ENCODE measurements at places on chromosomes 4 and X.
A peak's percentile ranks its signal among the peaks of the same experiment; 100 is the strongest.

- no peak for DNase-seq
Observed at GRCh38 chrX:17081511-17081910, 135.1 kb downstream of the REPS2 start.

GRCh38 chrX:138057883-138058282, 492.0 kb downstream of the ZIC3 start:
- DNase-seq = no peak

DNA sequence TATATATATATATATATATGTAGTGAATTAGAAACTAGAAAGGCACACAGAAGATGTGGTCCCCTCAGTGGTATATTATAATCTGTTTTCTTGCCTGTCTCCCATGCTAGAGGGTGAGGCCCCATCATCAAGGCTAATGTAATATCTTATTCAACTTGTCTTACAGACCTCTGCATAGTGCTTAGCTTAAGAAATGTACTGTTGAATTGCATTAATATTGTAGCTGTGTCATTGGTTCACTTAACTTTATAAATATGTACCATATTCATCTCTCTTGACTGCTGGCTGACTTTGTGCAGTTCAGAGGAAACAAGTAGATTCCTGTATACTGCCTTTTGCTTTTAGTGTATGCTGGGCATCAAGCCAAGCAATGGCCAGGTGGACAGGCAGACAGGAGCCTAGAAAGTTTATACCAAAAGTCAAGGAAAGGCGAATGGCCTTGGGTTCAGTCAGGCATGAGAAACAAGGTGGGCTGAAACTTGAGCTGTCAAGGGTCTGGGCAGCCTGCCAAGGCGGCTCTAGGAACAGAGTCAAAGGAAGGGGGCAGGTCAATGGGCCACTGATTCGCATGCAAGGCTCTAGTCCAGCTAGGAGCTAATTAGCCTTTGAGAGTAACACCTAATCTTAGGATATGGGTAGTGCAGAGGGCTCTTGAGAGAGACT, 78.8 kb upstream of the LEF1 start:
- peak; percentile 69 for DNase-seq

DNA sequence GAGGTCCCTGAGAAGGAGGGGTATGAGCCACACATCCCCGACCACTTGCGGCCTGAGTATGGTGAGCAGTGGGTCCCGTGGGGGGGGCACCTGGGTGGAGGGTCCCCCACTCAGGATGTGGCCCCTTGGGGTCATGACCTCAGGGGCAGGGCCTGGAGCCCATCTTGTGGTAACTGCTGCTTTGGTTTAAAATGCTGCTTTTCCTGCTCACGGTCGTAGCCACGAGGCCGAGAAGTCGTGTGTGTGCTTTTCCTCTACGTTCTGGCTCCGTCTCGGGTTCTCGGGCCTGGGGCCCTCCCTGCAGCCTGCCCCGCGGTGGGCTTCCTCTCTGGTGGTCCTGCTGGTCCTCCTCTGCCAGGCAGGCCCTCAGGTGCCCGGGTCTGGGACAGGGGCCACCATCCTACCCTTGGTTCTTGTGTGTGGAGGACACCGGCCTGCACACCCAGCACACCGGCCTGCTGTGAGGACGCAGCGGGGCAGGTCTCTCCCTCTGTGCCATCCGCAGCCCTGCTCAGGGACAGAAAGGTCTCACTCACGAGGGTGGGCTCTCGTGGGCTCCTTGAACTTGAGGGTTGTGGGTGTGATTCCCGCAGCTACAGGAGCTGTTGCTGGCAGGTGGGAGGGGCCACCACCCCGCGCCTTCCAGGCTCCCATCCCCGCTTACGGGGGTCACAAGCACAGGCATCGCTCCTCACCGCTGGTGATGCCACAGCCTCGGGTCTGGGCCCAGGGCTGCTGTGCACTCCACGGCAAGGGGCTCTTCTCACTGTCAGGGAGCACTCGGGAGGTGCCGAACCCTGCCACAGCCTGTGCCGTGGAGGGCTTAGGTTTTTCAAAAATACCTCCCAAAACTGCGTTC, 19.6 kb downstream of the UVSSA start:
- no peak for DNase-seq

DNA sequence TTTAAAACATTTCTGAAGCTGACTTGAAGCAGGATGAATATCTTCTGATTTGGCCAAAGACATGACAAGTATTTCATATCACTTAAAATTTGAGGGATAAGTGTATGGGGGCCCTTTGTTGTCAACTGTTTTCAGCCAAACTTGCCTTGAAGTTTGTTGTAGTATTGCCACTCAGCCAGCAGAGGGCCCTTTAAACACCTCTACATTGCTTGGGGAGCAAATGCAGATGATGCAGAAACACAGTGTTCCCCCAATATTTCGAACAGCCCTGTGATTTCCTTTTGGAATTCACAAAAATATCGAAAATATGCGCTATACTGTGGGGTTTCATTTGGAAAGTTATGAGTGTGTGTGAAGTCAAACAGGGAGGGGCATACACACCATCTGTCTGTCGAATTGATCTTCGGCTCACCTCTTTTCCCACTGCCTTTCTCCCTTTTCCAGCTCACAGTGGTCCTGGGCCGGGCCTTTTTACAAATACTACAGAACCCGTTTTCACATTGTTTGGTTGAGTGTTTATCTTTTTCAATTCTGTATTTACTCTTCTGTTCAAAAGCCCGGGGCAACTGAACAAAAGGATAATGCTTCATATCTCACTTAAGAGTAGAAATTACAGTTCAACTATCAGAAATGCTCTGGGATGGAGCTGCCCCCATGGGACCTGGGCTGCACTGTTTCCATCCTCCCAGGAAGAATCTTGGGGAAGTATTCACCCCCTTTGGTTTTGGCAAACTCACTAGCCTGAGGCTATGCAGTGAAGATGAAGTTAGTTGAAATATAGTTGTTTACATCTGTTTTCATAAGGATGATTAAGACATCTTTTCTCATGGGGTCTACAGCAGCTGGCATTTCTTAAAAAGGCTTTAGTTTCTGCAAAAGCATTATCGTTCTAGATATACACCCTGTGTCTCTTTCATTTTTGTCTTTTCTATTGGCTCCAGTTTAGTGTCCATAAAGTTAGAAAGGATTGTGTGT, 137.6 kb downstream of the EGF start:
- peak; percentile 60 for DNase-seq

DNA sequence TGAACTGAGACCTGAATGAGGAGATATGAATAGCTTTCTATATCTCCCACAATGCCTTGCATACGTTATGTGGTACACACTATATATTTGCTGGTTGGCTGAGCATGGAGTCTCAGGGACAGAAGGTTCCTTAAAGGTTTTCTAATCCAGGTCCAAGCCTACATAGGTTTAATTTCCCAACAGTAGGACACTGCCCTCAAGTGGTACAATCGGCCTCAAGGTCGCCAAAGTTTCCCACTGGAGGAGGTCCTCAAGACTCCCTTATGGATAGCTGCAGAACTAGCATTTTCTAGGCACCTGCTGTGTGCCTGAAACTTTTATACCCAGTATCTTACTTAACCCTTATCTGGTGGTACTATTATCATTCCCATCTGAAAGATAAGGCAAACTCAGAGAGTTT, 21.0 kb upstream of the EFNB1 start:
- peak; percentile 42 for DNase-seq

GRCh38 chrX:40013266-40014195, 84.2 kb downstream of the BCOR start:
- DNase-seq = peak; percentile 69

GRCh38 chr4:117383468-117383867, 298.1 kb upstream of the TRAM1L1 start:
- DNase-seq = no peak

DNA sequence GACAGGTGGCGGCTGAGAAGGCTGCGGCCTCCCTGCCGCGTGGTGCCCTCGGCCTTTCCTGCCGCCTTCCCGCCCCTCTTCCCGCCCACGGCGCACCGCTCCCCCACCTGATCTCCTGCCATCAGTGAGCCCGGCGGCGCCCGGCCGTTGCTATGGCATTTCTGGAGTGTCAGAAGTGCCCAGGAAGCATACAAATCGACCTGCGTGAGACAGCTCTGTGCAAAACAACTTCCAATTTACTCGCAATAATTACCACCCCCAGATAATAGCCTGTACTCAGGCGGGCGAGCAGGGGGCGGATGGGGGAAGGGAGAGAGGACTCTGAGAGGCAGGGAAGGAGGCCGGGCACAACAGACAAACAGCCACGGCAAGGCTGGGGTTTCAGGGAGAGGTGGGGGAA, 16.6 kb upstream of the ERCC6L start:
- peak; percentile 46 for DNase-seq

- no peak for DNase-seq
Observed at GRCh38 chr4:47155919-47156318, 124.6 kb downstream of the GABRB1 start.

- DNase-seq = no peak
Observed at GRCh38 chr4:123673971-123674370, 277.4 kb downstream of the SPRY1 start.

GRCh38 chr4:123516576-123516975, 120.0 kb downstream of the SPRY1 start:
- DNase-seq = no peak

DNA sequence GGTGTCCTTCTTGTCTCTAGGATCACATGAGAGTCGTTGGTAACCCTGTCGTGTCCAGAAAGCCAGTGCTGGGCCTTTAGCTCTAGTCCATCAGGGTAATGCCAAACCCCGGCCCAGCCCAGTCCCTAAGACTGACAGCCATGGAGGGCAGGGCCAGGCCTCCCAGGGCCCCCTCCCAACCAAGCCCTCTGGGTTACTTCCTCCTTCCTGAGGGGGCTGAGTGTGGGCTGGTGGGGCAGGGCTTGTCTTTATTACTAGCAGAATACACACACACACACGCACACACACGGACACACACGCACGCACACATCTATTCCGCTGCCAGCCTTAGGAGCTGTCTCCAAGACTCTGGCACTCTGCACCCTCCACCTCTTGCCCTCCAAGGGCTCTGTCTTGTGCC, 35.6 kb upstream of the CDKN2AIP start:
- DNase-seq = no peak

GRCh38 chrX:32597777-32598176, 613.6 kb downstream of the DMD start:
- DNase-seq = no peak

- DNase-seq = no peak
Observed at GRCh38 chr4:111789901-111790640, 355.2 kb upstream of the FAM241A start.

DNA sequence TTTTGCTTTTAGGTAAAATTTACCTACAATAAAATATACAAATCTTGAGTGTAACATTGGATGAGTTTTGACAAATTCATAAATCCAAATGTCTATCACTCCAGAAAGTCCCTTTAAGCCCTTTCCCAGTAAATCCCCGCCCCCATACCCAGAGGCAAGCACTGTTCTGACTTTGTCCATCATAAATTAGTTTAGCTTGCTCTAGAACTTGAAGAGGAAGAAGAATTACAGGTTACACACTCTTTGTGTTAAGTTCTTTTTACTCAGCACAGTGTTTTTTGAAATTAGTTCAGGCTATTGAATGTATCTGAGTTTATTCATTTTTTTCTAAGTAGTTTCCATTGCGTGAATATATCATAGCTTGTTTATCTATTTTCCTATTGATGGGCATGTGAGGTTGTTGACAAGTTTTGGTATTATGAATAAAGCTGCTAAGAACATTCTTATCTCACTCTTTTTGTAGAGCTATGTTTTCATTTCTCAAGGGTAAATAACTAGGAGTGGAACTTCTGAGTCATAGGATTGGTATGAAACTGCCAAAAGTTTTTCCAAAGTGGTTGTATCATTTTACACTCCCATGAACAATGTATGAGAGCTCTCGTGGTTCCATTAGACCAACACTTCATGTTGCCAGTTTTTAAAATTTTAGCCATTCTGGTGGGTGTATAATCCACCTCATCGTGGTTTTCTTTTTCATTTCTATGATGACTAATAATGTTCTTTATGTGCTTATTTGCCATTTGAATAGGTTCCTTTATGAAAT, 22.4 kb upstream of the HPSE start:
- DNase-seq = no peak

DNA sequence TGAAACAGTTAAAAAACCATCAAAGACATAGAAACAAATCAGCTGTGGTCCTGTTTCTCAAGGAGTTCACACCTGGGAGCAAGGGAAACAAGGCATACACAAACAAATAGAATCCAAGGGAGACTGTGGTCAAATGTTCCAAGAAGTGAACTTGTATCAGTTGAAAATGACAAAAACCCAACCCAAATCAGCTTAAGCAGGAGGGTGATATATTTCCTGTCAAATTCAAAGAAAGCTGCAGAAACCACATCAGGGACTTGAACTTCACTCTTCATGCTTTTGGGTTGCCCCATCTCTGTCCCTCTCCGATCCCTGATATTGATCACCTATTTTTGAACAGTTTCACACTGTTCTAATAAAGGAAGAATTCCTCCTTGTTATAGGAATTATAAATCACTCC, 148.6 kb upstream of the FMR1 start:
- no peak for DNase-seq

DNA sequence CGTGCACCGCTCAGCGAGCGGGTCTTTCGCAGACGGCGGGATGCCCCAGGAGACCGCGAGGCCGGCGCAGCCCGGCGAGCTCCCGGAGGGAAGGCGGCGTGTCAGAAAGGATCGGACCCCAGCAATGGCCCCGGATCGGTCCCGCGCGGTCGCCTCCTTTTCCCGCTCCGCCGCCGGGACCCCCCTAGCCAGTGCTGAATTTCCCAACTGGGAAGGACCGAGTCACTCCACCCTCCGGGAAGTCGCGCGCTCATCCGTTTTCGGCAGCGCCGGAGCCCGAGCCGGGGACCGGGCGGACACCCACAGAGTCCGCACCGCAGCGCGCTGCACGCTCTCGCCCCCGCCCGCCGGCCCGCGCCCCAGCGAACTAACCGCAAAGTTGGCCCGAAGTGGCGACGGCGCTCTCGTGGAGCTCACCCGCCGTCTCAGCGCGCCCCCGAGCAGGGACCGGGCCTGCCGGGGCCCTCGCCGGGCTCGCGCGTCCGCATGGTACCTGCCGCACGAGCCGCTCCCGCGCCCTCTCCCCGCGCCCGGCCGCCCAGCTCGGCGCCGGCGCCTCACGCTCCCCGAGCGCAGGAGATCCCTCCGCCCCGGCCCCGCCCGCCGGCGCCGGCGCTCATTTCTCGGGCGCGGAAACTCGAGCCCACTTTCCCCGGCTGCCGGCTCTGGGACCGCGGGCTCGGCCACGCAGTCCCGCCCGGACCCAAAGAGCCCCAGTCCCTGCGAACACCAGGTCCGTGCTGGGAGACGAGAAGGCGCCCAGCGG, at the start of gene FAT1:
FAT1 (minus strand) TSS at position 565 of the 766 bp plus-strand sequence. CDS start 14,029 bp downstream, outside the sequence.
- peak; percentile 91 for DNase-seq

DNA sequence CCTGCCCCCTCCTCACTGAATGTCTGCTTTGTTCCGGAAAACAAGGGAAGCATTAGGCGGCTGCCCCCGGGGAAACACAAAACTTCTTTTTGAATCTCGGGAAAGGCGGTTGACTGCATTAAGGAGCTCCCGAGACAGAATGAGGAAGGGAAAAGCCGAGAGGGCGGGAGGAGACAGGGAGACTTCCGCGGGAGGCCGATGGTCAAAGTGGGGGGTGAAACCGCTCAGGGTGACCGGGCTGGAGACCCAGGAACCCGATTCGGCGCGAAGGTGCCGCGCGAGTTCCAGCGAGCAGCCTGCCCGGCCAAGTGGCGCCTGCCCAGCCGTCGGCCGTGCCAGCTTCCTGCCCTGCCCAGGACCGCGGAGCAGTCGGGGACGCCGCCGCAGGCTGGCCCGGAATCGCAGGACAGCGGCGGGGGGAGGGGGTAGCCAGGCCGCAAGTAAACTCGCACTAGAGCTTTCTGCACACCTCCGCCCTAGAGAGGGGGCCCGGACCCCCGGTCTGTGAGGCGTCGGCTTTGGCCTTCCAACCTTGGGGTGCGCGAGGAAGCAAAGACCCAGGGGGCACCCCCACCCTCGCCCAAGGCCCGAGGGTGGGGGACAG, 55.1 kb upstream of the BCOR start:
- peak; percentile 62 for DNase-seq

GRCh38 chr4:151488968-151489367, 80.0 kb downstream of the FHIP1A start:
- no peak for DNase-seq
